Activated naive CD8-positive, alpha-beta T cell treated with anti-CD3 and anti-CD28 coated beads for 36 hours (primary cell): ENCODE measurements at places on chromosomes 11 and 22.

DNA sequence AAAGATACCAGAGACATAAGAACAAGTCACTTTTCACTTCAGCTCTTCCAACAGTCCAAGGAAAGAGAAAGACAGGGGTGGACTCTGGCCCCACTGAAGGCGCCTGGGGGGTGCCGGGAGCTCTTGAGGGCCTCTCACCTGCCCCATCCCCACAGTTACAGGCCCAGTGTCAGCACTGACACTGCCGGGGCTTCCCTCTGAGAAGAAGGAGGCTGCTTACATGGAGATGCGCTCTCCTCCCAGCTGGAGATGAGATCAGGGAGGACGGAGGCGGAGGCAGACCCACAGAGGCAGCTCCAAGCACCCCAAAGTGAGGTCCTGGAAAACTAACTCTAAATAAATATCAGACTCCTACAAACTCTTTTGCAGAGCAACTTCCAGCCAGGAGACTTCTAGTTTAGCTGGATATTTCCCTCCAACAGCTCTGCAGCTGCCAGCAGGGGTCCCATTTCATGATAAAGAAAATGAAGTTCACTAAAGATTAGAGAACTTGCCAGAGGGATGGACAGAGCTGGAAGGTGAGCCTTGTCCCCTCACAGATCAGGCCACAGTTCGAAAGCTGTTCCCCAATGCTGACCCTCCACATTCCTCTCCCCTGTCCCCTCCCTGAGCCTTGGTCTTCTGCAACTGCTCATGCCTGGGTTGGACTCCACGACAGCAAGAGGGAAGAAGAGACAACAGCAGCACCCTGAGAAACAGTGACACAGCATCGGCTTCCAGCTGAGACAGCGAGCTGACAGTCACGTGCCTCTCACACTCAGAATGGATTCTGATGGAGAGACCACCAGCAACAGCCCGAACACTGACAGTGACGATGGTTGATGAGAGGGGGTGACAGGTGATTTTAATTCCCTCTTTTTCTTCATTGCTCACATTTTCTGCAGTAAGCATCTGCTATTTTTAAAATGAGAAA, 5.8 kb downstream of the CARS1 start:
- no peak for DNase-seq

DNA sequence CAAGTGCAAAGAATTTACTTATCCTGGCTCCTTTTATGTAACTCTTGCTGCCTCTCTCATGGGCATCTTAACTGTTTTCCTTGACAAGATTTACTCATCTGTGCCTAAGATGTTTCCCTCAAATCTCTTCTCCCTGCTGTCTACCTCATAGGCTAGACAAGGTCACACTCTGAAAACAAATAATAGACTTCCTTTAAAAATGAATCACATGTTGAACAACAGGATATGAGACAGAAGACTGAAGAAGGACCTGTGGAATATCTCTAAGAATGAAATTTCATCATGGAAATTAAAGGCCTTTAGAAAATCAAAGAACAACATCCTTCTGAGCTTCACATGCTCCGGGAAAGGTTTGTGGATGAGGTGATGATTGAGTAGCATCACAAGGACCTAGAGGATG, 6.0 kb upstream of the SCGB2A2 start:
- DNase-seq = no peak

DNA sequence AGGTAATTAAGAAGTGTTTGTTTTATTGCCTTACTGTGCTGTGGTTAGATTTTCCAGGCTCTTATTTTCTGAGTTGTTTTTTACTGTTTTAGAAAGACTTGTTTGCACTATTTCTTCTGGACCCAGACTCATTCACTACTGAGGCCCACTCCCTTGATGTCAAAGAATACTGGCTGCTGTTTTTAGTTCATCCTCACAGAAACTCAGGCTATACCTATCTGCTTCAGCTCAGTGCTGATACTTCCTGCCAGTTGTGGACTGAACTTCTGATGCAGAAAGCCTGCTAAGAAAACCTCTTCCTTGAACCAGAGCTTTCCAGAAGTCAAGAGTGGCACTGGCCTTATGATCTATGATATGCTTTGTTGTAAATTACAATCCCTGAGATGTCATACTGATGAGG, 15.9 kb upstream of the PIK3IP1 start:
- no peak for DNase-seq

- DNase-seq = no peak
These were observed 55.6 kb downstream of the OR4C45 start for GRCh38 chr11:50088231-50088630.

GRCh38 chr22:43811777-43812148, 342 bp downstream of the EFCAB6 start:
- no peak for DNase-seq

GRCh38 chr11:11148104-11148509, 204.9 kb downstream of the CSNK2A3 start:
- peak; percentile 10 for DNase-seq

DNA sequence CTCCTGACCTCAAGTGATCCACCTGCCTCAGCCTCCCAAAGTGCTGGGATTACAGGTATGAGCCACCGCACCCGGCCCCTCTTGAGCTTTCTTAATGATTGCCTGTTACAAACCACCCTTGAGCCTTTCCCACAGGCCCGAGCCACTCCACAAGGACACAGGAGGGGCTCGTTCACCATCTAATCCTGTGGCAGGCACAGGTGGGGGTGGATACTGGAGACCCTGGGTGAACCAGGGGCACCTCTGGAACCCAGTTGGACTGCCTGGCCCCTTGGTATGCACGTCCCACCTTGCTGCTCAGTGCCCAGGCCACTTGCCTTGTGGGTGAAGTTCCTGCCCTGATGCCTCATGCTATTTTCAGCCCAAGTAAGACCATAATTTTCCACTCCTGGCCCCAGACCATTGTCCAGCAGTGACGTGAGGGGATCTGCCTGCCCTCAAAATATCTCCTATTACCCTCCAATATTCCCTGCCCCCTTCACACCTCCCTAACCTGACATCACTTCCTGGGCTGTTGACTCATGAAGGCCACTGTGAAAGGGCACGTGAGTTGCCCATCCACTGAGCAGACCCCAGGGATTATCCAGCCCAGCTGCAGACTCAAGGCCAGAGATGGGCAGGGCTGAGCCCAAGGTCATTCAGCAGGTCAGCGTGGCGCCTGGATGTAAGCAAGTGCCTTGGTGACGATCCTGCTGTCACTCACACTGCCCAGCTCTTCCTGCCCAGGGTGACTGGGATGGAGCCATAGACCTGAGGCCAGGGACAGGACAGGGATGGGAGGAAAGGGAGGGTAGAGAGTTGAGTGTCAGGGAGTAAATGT, 19.6 kb downstream of the P2RY2 start:
- DNase-seq = no peak

DNA sequence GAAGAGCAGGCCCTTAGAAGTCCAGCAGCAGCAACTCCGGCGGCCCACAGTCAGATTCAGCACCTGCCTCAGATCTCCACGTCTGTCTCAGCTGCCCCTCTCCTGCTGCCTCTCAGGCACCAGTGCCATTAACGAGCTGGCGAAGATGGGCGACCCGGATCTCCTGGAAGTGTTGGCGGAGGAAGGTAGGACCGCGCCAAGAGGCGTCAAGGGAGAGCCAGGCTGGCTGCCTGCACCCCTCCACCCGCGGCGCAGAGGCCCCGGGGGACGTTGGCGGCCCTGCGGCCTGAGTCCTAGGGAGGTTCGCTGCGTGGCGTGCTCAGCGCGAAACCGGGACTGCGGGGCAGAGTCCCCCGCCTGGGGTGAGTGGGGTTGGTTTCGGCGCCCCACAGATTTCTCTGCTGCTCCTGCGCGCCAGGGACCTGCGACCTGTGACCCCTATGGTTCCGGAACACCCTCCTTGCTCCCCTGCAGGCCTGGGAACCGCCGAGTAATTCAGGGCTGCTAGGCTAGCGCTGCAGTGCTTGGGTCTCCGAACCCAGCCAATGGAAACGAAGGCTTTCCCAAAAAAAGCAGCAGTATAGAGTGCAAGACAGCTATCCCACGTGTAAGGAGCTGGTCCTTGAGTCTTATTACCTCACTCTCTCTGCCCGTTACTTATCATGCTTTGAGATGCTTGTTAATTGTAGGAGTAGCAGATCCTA, 615 bp downstream of the ANO5 start:
- DNase-seq = no peak

GRCh38 chr11:122116591-122116990, 576 bp upstream of the BLID start:
- no peak for DNase-seq

DNA sequence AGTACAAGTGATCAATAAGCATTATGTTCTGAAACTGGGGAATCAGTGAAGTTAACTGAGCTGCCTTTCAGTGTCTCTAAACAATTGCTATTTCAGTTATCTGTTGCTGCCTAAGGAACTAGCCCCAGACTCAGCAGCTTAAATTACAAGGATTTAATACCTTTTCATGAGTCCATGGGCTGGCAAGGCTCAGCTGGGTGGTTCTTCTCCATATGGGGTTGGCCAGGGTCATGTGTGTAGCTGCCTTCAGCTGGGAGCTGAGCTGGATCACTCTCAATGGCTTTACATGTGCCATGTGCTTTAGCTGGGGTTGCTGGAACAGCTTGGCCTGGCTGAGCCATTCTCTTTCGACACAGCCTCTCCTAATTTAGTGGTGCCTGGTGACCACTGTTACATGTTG, 295.0 kb upstream of the NCAM1 start:
- no peak for DNase-seq

DNA sequence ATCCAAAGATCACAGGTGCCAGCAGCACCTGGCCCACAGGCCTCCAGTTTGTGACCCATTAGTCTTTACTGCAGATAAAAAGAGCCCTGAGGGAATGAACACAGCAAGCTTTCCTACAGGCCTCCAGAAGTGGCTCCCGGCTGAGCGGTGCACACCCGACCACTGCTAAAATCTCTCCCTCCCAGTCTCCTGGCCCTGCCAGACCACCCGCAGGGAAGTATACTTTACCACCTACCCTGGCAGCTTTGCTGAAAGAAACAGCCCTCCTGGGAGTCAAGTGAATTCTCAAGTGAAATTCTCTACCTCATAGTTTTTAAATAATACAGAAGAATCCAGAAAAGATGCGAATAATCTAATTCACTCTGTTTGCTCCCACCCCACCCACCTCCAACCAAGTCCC, 15.4 kb upstream of the MTNR1B start:
- no peak for DNase-seq

DNA sequence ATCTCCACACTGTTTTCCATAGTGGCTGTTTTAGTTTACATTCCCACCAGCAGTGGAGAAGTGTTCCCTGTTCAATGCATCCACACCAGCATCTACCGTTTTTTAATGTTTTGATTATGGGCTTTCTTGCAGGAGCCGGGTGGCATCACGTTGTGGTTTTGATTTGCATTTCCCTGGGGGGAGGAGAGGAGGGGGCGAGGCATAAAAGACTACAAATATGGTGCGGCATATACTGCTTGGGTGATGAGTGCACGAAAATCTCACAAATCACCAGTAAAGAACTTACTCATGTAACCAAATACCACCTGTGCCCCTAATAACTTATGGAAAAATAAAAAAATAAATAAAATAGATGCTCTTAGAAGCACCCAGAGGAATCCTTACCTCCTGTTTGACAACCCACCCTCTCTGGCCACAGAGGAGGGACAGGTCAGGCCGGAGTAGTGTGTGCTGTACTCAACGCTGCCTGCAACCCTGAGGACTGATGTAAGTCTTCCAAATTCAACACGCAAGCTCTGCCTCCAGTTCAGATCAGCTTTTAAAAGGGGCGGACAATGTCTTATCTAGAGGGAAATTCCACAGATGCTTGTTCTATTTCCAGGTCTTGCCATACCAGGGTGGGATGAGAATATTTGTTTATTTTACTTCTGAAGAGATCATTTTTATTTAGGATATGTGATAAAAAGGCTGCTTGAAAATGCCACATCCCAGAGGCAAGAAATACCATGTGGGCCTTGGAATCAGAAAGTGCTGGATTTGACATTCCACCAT, 329.6 kb upstream of the B3GAT1 start:
- no peak for DNase-seq

DNA sequence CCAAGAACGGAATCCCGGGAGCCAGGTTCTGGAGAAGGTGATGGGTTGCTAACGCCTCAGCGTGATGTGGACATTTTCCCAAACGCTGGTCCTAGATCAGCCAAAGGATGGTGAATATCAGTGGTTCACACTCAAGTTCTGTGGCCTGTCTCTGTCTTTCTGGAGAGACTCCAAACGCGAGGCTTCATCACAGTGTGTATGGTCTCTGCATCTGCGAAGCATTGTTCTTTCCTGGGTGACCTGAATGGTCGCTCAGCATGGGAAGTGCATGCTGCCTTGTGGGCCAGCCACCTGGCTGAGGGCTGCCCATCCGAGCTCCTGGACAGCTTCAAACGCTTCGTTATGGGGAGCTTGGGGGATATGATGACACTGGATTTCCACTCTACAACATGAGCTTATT, 810.0 kb downstream of the TBC1D22A start:
- no peak for DNase-seq

- peak; percentile 25 for DNase-seq
These were observed 25.2 kb downstream of the MORC2 start for GRCh38 chr22:30943368-30943767.

- DNase-seq = no peak
These were observed 230.0 kb downstream of the CTTN start for GRCh38 chr11:70628176-70628854.

GRCh38 chr22:46056546-46057245, 79.7 kb upstream of the WNT7B start:
- no peak for DNase-seq

GRCh38 chr22:30204015-30204741, 42.4 kb downstream of the LIF start:
- no peak for DNase-seq

GRCh38 chr22:48218889-48219420, 1456.5 kb downstream of the TBC1D22A start:
- DNase-seq = no peak

DNA sequence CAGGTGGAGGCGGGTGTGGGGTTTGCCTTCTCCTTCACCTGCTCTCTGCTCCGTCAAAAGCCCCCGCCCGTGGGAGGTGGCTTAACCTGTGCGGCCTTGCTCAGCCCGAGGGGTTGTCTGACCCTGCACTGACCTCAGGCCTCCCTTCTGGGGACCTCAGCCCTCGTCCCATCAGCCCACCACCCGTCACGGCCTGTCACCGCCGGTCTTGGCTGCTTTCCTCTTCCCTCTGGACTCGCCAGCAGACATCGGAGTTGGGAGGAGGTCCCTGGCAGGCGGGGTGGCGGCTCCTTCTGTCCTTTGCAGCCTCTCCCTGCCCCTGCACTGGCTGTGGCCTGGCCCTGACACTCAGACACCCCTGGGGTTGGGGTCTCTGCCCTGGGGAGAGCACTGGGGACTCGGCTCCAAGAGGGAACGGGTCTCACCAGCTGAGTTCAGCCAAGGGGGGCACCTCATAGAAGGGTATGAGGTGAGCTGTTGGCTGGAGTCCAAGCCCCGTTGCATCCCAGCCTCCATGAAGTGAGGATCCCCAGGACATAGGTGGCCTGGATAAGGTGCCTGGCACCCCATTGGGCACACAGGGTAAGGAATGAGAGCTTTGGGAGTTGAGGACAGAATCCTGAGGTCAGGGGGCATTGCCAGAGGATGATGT, 999.6 kb downstream of the BRD1 start:
- no peak for DNase-seq

- DNase-seq = no peak
These were observed 22.5 kb downstream of the LRP4 start for GRCh38 chr11:46895821-46896220.

DNA sequence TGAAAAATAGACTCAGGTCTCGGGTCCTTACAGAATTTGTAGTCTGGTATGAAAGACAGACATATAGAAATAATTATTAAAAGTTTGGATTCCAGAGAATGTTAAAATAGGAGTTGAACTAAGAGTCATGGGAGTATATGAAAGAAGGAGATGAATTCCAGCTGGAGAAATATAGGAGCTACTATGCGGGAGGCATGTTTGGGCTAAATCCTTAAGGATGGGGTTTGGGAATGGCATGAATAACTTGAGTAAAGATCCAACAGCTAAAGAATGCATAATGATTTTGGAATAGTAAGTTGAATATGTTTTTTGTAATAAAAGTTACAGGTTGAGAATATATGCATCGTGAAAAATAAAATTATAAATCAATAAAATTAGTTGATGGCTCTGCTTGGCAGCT, 129.4 kb upstream of the SLC5A12 start:
- DNase-seq = no peak
